ENCODE measurements at places on chromosomes 12 and 14.

GRCh38 chr14:72451054-72451972, 442.6 kb downstream of the DPF3 start:
- DNase-seq = peak; percentile 20

GRCh38 chr12:4421590-4422031, 24.0 kb downstream of the FGF6 start:
- no peak for DNase-seq

GRCh38 chr12:49636979-49637755, 13.8 kb downstream of the PRPF40B start:
- DNase-seq = peak; percentile 49

DNA sequence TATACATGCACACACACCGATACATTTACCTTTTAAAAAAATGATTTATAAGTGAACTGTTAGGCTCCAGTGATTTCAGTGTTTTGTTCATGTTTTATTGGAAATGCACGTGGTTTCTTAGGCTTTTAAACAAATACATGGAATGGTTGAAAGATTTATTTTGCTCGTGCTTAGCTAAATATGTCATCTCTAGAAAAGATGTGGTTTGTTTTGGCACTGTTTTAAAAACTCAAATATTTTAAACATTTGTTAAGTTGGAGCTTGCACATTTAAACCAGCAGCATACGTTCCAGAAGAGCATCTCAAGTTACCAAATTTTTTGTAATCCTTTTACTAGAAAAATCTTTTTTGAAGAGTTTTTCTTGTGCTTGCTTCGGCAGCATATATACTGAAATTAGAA, 44.5 kb downstream of the FOXA1 start:
- DNase-seq = no peak

GRCh38 chr12:2372735-2373134, 319.9 kb downstream of the CACNA1C start:
- DNase-seq = no peak

DNA sequence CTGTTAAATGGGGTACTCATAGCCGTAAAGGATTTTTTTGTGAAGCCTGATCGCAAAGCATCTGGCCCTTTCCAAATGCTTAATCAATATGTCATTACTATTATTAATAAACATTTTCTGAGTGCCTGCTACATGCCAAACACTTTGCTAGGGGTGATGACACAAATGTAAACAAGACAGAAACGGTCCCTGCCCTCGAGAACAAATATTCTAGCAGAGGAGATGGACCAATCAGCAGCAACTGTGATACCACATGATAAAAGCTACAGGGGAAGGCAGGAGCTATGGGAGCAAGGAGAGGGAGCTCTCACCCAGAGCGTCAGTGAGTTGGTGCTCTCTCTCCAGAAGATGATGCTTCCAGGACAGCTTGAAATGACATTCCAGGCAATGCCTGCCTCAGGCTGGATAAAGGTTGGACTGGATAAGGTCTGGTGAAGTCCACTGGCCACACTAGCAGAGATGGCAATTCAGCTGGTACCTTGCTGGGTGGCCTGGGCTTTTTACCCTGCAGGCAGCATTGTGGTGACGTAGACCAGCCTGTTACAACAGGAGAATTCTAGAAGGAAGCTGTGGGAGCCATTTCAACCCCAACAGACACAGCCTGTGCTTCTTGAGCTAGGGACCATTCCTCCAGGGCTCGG, 41.1 kb downstream of the ERH start:
- no peak for DNase-seq

- no peak for DNase-seq
Observed at GRCh38 chr12:58465418-58465817, 454.9 kb downstream of the LRIG3 start.

GRCh38 chr12:68349220-68349621, 17.1 kb upstream of the MDM1 start:
- DNase-seq = no peak

GRCh38 chr12:113271853-113272561, 50.7 kb downstream of the TPCN1 start:
- DNase-seq = peak; percentile 20

GRCh38 chr14:74941676-74942097, 13.7 kb downstream of the PGF start:
- peak; percentile 65 for DNase-seq

GRCh38 chr12:42362647-42363260, 36.8 kb downstream of the PPHLN1 start:
- no peak for DNase-seq

DNA sequence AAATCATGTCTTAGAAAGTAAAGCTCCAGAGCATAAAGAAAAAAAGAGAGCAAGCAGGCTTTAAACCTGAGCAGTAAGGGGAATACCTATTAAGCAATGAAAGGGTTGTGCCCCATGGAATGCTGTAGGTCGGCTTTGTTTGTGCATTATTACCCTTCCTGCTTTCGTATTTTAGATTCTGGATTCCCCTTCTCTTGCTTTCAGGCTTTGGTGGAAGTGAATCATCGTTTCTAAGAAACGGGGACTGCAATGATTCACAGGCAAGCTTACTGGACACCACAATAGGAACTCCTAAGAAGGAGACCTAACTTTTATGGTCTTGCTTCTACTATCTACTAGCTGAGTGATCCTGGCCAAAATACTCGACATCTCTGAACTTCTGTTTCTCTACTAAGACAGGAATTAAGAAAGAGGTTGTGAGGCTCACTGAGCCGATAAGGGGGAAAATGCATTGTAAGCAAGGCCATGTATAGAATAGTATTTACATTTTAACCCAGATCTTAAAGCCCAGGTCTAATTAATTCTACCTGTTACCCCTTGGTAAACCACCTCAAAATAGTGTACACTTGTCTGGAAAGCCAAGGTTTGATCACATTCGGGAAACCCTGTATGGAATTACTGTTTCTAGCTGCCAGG, 1.2 kb upstream of the BMAL2 start:
- DNase-seq = no peak

- DNase-seq = no peak
Observed at GRCh38 chr14:95536036-95536593, 1.3 kb downstream of the GLRX5 start.

- no peak for DNase-seq
Observed at GRCh38 chr14:99586761-99587459, 17.1 kb downstream of the CCDC85C start.

- no peak for DNase-seq
Observed at GRCh38 chr12:42794806-42795205, 205.3 kb upstream of the PRICKLE1 start.

GRCh38 chr14:39343614-39344013, 88.6 kb downstream of the FBXO33 start:
- no peak for DNase-seq

DNA sequence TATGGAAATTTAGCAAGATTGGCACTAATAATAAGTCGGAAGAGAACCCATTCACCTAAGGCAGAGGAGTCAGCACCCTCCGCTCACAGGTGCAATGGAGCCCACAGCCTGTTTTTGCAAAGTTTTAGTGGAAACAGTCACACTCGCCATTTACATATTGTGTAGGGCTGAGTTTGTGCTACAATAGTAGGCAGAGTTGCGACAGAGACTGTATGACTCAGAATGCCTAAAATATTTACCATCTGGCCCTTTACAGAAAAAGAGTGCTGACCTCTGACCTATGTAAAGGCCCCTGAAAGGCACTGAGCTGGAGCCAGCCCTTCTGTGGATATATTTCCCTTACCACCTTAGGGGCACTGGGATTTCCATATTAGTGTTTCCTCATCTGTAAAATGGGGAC, 79.0 kb downstream of the PRIMA1 start:
- DNase-seq = no peak

DNA sequence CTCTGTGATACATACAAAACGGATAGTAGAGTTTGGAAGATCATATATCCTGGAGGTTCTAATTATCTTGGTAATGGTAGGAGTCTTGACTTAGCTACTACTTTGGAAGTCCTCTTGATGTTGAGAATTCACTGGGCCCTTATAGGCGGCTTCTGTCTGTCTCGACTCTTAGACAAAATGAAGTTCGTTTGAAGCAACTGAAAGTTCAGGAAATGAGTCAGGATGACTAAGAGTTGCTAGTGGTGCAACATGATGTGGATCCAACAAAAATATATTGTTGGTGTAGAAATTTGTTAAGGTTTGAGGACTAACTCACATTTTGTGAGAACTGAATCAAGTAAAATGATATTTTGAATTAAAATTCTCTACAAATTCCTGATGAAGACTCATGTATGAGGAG, 272.7 kb downstream of the AEBP2 start:
- DNase-seq = no peak

DNA sequence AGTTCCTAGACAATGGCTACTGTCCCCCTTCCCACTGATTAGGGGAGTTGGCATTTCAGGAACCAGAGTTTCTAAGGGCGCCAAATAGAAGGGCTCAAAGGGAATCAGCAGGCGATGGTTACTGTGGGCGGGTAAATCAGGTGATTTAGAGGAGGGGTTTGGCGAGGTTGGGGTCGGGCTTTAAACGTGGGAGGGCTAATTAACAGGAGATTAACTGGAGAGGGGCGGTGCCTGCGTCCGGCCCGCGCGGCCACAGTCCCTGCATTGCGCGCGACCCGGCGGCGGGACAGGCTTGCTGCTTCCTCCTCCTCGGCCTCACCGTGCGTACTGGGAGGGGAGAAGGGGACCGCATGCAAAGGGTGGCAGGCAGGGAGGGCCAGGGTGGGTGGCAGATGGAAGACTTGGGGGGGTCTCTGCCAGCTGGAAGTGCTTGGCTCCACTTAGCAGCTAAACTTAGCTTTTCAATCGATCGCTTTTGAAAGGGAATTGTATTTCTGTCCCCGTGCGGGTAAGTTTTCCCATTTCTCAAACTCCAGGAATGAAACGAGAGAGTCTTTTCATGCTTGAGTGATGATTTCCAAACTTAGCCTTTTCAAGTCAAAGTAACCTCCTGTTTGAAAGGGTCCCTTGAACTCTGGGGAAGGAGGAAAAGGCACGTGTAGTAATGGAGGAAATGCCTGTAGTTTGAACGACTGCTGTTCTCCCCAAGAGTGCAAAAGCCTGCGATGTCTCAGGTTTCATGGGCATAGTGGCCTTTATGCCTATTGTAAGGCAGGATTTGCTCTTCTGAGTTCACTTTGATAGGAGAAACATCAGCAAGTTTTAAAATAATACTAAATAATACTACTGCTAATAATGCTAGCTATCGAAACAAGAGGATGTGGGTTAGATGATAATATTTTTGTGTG, at the start of gene MGST1:
Gene MGST1 (plus strand): TSS at position 255 of the 908 bp plus-strand sequence. CDS start 6,608 bp downstream, outside the sequence.
- no peak for DNase-seq

DNA sequence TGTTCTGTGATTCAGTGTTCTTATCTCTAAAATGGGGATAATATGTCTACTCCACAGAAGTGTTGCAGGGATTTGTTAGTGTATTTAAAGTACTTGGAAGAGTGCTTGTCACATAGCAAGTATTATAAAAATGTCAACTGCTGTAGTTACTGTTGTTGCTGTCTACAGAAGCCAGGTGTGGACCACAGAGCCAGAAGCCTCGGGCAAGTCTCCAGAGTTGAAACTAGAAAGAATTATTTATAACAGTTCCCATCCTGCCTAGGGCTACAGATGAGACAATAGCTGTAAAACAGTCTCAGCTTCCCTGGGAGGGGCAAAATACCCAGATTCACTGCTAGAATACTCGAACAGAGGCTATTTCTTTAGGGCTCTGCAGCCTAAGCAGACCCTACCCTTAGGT, 55.4 kb upstream of the FUT8 start:
- no peak for DNase-seq

GRCh38 chr12:106126441-106127337, 12.1 kb downstream of the NUAK1 start:
- no peak for DNase-seq

- DNase-seq = no peak
Observed at GRCh38 chr12:3473171-3473570, 17.8 kb upstream of the PRMT8 start.

GRCh38 chr14:98803196-98803595, 468.8 kb downstream of the BCL11B start:
- DNase-seq = no peak

GRCh38 chr12:12266389-12266872, 413 bp downstream of the LRP6 start:
- no peak for DNase-seq

DNA sequence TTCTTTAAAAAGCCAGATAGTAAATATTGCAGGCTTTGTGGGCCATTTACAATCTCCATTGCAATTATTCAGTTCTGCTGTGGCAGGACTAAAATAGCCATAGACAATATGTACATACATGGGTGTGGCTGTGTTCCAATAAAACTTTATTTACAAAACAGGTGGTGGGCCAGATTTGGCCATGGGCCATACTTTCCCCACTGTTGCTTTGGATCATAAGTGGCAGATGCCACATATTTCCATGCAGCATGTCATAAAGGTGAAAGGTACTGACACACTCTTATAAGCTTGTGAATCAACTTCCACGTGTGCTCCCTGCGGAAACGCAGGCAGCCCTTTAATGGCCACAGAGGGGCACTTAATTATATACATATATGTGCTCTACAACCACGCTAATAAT, 244.4 kb upstream of the FOXN3 start:
- DNase-seq = no peak

Data from stimulated activated CD4-positive, alpha-beta T cell treated with anti-CD3 and anti-CD28 coated beads, Interleukin-4, amount 100 ng/mL, for 1 hour (primary cell).